ENCODE measurements at places on chromosomes 6 and 20.

DNA sequence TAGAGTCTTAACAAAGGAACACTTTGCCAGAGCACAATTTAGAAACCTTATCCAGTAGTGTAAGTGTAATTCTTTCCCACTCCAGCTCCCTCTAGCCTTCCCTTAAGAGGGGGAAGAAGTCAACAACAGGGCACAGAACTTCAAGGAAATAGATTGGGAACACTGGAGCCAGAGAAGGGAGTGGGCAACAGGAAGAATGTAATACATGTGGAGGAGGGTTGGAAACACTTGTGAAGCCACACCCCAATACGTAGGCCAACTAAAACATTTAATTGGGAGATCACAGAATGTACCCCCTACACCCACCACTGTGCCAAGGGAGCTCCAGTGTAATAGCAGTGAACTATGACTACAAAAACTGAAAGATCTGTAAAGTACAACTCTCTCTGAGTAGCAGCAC lies 735.7 kb upstream of the HS3ST5 start:
- DNase-seq: no peak

GRCh38 chr20:22908437-22908836 lies 126.7 kb upstream of the SSTR4 start:
- DNase-seq: no peak

GRCh38 chr6:143262859-143263258 lies 187.6 kb downstream of the ADAT2 start:
- no peak for DNase-seq

DNA sequence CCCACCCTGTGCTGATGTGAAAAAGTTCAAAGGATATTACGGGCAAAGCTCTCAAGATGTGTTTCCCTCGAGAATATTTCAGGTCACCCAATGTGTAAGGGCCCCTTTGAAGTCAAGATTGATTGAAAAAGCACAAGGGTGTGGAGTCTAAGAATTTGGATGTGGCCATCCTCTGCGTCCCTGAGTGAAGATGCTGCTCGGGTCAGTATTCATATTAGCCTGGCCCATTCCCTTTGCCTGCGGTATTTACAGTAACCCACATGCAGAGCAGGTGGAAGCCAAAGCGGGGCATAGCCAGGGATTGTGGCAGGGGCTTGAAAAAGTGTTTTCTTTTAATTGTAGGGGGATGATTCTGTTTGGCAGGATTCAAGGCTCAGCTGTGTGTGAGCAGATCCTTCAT lies 211.0 kb downstream of the TSHZ2 start:
- DNase-seq: no peak

GRCh38 chr6:164286011-164286410 lies 871.5 kb downstream of the QKI start:
- DNase-seq: no peak

GRCh38 chr6:149615805-149616204 lies 32.7 kb downstream of the KATNA1 start:
- no peak for DNase-seq

GRCh38 chr20:17587148-17587547 lies 17.3 kb downstream of the DSTN start:
- DNase-seq: no peak
